ENCODE measurements at places on chromosomes 13 and 19.

GRCh38 chr13:41974262-41974900 lies 13.5 kb upstream of the VWA8 start:
- no peak for DNase-seq

GRCh38 chr19:6092329-6093286 lies 17.7 kb downstream of the RFX2 start:
- no peak for DNase-seq

DNA sequence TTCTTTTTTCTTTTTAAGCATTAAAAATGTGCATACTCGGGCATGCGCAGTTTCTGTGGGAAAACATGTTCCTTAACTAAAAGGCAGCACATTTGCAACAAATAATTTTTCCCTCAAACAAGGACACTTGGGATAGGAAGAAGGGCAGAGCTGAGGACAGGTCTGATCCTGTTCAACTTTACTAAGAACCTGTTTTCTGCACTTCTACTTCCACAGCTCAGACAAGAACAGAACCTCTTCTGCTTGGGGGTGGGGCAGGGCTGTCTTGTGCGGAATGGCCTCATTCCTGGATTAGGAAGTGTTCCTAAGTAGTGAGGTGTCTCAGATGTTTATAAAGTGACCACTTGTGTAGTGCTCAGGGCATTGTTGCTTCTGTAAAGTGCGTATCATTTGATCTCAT lies 18.3 kb downstream of the SAFB start:
- DNase-seq, result no peak

DNA sequence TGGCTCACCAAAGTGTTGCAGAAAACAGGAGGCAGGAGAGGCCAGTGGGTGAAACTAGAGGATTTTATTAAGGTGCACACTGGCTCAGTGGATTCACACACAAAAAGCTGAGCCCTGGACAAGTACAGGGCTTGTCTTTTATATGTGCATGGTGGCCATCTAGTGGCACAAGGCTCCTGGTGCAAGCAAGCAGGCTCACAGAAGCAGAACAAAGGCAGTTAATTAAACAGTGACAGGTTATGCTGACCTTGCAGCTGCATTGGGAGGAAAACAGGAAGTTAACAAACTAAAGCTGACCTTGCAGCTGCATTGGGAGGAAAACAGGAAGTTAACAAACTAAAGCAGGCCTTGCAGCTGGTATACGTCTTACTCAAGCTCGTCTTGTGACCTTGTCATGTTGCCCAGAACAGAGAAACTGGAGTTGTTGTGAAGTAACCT lies 65.3 kb upstream of the ZNF681 start:
- no peak for DNase-seq

- no peak for DNase-seq
These were observed 175.1 kb upstream of the KL start for GRCh38 chr13:32840989-32841713.

DNA sequence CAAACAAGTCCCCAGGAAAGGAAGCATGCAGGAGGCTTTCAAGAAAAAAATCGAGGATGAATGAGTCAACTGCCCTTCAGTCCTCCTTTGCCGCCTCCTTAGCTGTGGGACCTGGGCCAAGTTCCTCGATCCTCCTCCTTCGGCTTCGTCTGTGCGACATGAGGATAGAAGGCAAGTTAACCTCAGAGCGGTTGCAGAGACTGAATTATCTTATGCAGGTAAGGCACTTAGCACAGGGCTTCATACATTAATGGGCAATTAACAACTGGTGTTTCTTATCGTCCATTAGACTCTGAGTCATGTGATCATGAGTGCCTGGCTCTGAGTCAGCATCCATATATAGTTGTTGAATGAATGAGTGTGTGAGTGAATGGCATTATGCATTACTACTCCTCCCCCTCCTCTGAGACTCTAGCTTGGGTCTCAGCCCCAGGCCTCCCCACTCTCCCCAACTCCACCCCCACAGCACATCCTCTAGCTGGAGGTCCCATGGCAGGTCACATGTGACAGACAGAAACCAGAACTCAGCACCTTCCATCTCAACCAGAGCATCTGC lies 1.6 kb upstream of the TTC9B start:
- DNase-seq, result no peak

DNA sequence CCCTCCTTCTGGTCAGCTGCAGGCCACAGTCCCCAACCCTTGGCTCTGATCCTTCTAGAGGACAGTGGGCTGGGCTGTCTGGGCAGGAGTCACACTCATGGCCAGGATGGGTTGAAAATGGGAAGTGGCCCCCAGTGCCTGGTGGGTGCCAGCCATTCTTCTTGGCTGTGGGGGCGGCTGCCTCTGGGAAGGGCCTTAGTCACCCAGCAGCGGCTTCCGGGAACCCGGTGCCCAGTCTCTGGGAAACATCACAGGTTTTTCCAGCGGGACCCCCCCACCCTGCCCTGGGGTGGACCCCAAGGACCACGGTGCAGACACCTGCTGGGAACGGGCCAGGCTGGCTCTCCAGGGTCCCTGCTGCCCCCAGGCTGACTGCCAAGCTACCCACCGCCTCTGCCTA lies 27.3 kb upstream of the SLC7A10 start:
- no peak for DNase-seq

GRCh38 chr19:47598407-47599349 lies 10.3 kb upstream of the BICRA start:
- DNase-seq, result no peak
